Endothelial cell (in vitro differentiated cells): ENCODE measurements at places on chromosomes 6 and 20.

- DNase-seq, result no peak
These were observed 61.1 kb upstream of the MARCKS start for GRCh38 chr6:113796038-113796437.

- no peak for DNase-seq
These were observed 72.2 kb downstream of the PLCB4 start for GRCh38 chr20:9141070-9141469.

DNA sequence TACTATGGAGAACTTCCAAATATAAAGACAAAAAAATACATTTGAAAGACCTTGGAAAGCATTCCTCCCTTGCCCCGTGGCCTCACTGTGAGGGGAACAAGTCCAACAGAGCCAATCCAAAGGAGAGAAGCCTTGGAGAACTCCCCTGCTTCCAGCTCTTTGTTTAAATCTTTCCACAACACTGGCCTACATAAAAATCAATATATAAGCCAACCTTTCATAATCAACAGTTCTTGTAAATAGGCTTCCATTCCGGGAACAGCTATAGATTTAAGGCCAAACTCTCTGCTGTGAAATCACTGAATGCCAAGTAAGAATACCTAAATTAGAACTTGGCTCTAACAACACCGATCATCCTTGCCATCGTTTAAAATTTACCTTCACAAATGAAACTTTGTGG, 242.1 kb downstream of the HACE1 start:
- no peak for DNase-seq

- DNase-seq, result no peak
These were observed 9.2 kb upstream of the DSP start for GRCh38 chr6:7532232-7532631.

- DNase-seq, result no peak
These were observed 2.5 kb downstream of the RIMS1 start for GRCh38 chr6:71888756-71889340.

- DNase-seq, result no peak
These were observed 1.5 kb upstream of the NINL start for GRCh38 chr20:25586877-25587276.

GRCh38 chr20:4946986-4947385, 54.3 kb downstream of the SLC23A2 start:
- DNase-seq, result no peak

- no peak for DNase-seq
These were observed 31.8 kb upstream of the EMILIN3 start for GRCh38 chr20:41398408-41398807.

DNA sequence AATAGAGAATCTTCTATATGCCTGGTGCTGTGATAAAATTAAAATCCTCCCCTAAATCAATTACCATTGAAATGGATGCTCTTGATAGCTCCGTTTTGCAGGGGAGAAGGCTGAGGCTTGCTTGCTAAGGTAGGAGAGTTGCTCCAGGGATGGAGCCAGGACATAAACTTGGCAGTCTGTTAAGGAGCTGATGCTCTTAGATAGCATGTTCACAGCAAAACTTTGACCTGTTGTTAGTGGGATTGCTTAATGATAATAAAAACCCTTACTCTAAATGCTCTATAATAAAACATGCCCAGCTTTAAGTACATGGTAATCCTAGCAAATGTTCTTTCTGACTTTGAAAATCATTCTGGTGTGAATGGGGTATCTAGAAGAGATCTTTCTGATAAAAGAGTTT, 228.4 kb upstream of the JAG1 start:
- DNase-seq, result no peak

GRCh38 chr6:74065705-74066104, 369.7 kb downstream of the CD109 start:
- DNase-seq, result no peak

DNA sequence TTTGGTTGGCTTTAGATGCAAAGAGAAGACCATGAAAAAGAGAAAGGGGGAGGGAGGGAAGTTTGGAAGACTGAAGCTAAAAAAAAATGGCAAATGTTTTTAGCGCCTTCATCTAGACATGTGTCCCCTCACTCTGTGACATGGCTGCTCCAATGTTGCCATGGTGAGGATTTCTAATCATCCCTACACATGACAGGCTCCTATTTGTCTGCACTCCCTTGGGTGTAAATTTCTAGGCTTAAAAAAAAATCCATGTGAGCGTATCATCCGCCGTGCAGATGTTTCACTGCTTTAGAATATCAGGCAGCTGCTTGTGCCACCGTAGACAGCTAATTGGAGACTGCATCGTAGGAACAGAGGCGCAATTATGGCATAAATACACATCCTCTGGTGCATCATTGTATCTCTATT, 761.1 kb upstream of the MMS22L start:
- no peak for DNase-seq
